Stimulated activated CD4-positive, alpha-beta T cell treated with anti-CD3 and anti-CD28 coated beads, Interleukin-15, amount 100 ng/mL, for 1 hour (primary cell): ENCODE measurements at places on chromosomes 4 and X.

GRCh38 chrX:22081475-22082092 lies 49.5 kb downstream of the PHEX start:
- DNase-seq = no peak

- no peak for DNase-seq
These were observed 503.0 kb upstream of the BOD1L1 start for GRCh38 chr4:14130551-14130950.

- DNase-seq = no peak
These were observed 1693.1 kb upstream of the TENM3 start for GRCh38 chr4:180550106-180550505.

DNA sequence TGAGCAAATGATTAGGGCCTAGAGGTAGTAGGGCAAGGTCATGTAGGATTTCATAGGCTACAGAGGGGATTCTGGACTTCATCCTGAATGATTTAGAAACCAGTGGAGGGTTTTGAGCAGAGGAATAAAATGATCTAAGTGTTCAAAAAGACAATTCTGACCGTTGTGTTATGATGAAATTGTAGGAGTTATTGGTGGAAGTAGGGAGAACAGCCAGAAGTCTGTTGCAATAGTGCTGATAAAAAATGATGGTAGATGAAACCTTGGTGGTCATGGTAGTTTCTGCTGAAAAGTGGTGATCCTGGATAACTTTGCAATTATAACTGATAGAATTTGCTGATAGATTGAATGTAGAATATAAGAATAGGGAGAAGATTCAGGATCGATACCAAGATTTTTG lies 60.2 kb downstream of the MID1IP1 start:
- DNase-seq = no peak

GRCh38 chrX:47523713-47524166 lies 37.3 kb upstream of the ARAF start:
- DNase-seq = no peak

- DNase-seq = peak; percentile 1
These were observed 89.5 kb downstream of the OR13H1 start for GRCh38 chrX:131633285-131633917.

- no peak for DNase-seq
These were observed 205.3 kb downstream of the SLC39A8 start for GRCh38 chr4:102139932-102140331.

- DNase-seq = no peak
These were observed 21.0 kb upstream of the IL13RA2 start for GRCh38 chrX:115038406-115038805.

DNA sequence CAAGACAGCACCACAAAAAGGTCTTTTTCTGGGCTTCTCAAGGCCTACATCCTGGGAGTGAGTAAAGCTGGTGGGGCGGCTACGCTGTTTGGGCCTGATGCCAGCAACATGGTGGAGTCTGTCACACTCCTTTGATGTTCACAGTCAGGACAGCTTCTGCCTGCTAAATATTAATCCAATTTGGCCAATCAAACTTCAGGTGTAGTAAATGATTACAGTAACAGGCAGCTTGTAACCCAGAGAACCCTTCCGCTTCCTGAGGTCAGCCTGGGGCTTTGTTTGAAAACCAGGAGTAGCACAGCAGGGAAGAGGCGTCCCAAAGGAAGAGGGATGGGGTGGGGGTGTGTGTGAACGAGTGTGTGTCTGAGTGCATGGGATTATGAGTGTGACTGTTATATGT lies 220.4 kb downstream of the MAML3 start:
- no peak for DNase-seq

DNA sequence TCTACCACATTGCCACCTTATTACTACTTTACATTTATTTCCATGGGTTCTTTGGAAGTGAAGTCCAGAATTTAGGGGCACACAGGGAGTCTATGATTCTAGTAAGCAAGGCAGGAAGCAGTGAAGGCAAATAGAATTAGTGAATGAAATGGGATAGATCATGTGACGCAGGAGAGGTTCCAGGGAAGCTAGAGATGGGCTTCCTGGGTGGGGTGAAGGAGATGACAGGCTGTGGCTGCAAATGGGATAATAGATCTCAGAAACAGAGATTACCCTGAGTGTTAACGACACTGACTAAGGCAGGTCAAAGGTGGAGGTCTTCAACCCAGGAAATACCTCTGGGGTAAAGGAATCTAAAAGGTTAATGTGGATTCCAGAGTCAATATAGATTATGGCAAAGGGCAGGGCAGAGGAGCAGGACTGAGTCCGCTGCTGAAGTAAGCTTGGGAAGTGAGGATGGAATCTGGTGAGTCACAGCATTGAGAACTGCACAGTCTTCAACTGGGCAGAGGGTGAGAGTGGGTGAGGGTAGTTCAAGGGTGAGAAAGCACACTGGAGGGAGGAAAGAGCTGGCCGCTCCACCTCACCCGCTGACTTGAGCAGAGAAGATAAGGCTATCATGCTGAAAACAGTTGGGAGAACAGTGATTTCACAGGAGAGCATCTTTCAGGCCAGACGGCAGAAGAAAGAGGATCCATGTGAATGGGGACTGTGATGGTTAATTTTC lies 70.8 kb downstream of the ANXA3 start:
- DNase-seq = no peak

GRCh38 chr4:60259781-60260180 lies 940.3 kb upstream of the ADGRL3 start:
- DNase-seq = no peak

- DNase-seq = no peak
These were observed 17.4 kb downstream of the SORBS2 start for GRCh38 chr4:185794637-185795036.
